Occipital lobe (tissue), 3 donors: ENCODE measurements at places on chromosomes 16 and 17.

GRCh38 chr17:72295916-72296315, 175.1 kb downstream of the SOX9 start:
- DNase-seq, result no peak

- no peak for DNase-seq
Measured at GRCh38 chr17:248337-249235, 67.1 kb upstream of the DOC2B start.

- DNase-seq, result no peak
Measured at GRCh38 chr16:57884655-57885133, 82.4 kb upstream of the KIFC3 start.

- no peak for DNase-seq
Measured at GRCh38 chr16:79261481-79261940, 339.0 kb downstream of the MAF start.

GRCh38 chr16:82340531-82340930, 170.5 kb upstream of the MPHOSPH6 start:
- DNase-seq, result no peak

DNA sequence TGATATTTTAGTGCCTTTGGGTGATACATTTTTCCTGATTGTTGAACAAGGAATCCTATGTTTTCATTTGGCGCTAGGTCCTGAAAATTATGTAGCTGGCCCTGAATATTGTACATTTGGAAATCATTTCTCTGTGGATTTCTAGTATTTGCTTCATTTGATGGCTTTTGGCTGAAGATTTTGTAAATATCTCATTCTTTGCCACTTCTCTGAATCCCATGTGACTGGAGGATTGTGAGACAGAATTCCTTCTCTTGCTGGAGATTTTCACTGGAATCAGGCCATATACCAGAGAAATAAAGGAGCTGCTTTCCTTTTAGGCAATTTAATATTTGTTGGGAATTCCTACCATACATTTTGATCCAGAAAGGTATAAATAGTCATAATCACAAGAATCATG, 8.6 kb downstream of the KRT28 start:
- no peak for DNase-seq

DNA sequence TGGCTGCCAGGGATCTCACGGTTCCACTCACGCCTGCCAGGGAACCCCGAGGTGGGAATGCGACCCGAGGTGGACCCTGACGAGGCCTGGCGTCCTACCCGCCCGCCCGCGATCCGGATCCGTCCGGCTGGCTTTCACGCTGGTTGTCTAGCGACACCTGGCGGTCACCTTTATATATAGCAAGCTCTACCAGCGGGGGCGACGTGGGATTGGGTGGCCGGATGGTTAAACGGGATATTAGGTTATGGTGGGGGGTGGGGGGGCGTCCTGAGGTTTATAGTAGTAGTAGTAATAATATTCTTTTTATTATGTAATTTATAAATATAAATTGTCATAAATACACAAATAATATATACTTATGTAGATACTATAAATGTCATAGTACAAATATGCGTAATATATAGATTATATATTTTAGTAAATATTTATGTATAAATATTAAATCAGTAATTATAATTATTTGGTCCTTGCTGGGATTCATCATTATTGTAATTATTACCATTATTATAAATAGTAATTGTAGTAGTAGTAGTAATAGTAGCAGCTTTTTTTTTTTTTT, 136.9 kb downstream of the KCNJ12 start:
- peak; percentile 51 for DNase-seq

GRCh38 chr17:27856676-27857432, 36.3 kb downstream of the LYRM9 start:
- no peak for DNase-seq

DNA sequence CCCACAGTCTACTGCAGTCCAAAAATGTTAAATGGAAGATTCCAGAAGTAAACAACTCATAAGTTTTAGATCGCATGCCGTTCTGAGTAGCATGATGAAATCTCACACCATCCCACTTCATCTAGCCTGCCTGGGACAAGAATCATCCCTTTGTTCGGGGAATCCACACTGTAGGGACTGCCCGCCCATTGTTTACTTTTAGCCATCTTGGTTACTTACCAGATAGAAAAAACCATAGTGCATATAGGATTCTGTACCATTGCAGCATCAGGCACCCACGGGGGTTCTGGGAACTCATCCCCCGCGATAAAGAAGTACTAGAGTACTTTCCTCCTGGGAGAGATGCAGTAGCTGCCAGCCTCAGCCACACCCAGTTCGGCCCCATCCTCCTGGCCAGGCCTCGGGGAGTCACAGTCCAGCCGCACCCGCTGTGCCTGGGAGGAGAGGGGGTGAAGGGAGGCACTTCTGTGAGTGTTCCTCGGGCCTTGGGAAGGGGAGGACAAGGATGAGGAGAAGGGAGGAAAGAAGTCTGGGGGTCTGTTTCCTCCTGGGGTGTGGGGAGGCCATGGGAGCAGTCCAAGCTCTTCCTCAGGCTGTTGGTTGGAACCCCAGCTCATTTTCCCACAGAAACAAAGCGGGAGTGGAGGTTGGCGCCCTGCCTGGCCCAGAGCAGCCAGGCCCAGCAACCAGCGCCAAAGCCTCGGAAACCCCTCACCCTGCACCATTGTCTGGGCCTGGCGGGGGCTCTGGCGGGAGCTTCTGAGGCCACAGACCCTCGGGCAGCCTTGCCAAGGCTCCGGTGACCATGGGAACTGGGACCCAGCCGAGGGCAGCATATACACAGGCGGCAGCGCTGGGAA, 8.9 kb downstream of the TRIM47 start:
- DNase-seq, result peak; percentile 66

DNA sequence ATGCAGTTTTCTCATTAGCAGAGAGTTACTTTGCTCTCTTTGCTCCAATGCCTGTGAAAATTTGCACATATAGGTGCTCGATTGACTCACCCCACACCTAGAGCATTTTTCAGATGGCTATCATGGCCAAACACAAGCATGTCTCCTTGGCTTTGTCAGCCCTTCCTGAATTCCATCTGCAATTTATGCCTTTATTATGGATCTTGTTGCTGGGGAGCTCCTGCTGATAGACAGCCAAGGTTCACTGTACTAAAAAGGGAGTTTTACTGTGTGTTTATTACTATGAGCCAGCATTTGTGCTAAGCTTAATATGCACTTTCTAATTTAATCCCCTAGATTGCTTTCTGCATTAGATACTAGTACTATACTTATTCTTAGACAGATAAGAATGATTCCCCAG, 93.3 kb downstream of the TOX3 start:
- no peak for DNase-seq

GRCh38 chr17:21174186-21174585, 39.8 kb downstream of the TMEM11 start:
- DNase-seq, result no peak

DNA sequence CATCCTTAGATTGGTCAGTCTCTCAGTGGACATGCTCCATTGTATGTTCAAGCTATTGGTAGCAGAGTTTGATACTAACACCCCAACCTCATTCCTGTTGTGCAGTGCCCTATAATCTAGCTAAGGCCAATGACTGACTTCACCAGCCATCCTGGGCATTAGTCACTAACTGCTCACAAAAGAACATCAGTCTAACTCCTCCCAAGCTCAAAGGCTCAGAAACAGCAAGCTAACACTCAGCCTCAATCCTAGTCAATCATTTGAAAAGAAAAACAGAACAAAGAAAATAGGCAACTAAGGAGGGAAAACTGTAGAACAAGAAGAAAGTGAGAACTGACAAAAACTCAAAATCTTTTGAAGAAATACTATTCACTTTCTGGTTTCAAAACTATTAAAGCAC, 199.1 kb upstream of the C17orf78 start:
- DNase-seq, result no peak

- no peak for DNase-seq
Measured at GRCh38 chr16:83335076-83335475, 472.7 kb upstream of the HSBP1 start.

- no peak for DNase-seq
Measured at GRCh38 chr16:28301154-28301553, 8.8 kb downstream of the SBK1 start.

DNA sequence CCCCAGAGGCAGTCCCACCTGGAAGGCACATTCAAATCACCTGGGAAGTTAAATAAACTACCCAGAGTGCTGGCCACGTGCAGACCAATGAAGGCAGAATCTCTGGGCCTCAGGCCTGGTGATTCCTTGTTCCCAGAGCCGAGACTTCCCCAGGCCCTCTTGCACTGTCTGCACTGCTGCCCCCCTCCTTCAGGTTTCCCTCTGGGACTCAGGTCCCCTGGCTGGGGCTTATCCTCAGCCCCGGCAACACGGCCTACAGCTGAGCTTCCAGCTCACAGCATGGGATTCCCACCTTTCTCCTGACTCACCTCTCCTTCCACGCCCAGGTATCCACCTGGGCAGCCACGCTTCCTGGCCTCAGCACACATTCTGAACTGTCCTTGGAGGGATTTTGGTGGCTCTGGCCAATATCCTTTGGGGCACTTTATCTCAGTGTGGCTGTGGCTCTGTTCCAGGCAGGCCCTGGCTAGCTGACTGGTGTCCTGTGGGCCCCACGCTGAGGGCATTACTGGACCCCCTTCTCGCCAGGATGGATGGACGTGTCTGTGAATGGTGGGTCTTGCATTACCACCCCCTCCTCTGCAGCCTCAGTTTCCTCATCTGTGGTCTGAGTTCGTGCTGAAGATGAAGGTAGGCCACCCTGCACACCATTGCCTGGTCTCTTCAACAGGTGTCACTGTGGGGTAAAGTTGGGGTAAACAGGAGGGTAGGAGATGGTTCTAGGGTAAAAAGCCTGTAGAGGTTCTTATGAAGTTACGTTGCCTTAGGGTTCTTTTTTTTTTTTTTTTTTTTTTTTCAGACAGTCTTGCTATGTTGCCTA, 165.7 kb downstream of the IRF8 start:
- DNase-seq, result no peak

- DNase-seq, result no peak
Measured at GRCh38 chr17:3750926-3751325, 27.2 kb downstream of the HASPIN start.

- peak; percentile 30 for DNase-seq
Measured at GRCh38 chr16:57810197-57811031, 8.1 kb upstream of the KIFC3 start.

DNA sequence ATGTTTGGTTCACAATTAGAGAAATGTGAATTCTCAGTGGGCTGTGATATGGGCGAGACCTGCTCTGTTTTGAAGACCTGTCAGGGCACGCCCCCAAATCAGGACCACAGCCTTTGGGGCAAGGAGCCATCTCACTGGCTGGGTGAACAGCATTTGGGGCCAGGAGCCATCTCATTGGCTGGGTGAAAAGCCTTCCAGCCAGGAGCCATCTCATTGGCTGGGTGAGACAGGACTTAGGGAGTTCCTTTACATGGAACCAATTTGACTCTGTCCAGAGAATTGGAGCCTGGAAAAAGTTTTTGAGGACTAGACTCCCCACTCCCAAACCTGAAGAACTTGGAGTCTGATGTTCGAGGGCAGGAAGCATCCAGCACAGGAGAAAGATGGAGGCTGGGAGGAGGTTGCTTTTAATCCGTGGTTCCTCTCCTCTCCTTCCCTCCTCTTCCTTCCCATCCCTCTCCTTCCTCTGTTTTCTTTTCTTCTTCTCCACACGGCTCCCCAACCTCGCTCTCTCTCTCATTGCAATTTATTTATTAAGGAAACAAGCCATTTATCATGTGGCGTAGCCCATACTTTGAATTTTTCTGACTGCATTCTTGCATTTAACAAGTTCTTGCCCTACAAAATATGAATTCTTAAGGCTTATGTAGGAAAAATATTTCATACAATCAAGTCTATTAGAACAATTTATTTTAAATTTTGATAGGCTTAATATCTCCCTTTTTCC, 19.7 kb downstream of the FOXL1 start:
- DNase-seq, result no peak

GRCh38 chr16:13439766-13440165, 480.2 kb upstream of the ERCC4 start:
- no peak for DNase-seq

DNA sequence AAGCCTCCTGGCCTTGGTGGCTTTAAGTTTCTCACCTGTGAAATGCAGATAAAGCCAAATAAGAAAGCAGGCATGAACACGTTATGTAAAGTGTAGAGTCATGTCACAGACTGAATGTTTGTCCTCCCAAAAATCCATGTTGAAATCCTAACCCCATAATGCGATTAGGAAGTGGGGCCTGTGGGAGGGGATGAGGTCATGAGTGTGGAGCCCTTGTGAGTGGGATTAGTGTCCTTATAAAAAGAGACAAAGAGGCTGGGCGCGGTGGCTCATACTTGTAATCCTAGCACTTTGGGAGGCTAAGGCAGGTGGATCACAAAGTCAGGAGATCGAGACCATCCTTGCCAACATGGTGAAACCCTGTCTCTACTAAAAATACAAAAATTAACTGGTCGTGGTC, 19.5 kb upstream of the C16orf78 start:
- DNase-seq, result no peak

DNA sequence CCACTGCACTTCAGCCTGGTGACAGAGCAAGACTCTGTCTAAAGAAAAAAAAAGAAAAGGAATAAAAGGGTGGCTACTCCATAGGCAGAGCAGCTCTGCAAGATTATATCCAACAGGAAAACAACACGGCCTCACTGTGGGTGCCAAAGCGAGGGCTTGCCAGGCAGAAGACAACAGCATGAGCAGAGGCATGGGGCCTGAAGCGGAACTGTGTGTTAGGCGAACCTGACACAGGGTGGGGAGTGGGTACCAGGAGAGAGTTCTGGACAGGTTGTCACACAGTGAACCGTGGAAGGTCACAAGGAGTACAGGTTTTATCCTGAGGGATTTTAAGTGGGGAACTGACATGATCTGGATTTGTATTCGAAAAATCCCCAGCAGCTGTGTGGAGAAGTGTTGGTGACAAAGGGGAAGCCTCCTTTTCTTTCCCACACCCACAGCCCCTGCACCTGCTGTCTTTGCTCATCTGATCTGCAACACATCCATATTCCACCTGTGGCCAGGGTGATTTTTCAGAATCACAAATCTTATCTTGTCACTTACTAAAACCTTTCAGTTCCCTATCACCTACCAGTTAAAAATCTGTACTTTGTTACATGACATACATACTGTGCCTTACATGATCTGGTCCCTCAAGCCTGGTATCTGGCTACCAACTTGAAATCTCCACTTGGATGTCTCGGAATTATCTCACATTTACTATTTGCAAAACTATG, 23.2 kb upstream of the ARHGAP17 start:
- no peak for DNase-seq

GRCh38 chr17:49513044-49513395, 17.9 kb downstream of the NGFR start:
- DNase-seq, result no peak

DNA sequence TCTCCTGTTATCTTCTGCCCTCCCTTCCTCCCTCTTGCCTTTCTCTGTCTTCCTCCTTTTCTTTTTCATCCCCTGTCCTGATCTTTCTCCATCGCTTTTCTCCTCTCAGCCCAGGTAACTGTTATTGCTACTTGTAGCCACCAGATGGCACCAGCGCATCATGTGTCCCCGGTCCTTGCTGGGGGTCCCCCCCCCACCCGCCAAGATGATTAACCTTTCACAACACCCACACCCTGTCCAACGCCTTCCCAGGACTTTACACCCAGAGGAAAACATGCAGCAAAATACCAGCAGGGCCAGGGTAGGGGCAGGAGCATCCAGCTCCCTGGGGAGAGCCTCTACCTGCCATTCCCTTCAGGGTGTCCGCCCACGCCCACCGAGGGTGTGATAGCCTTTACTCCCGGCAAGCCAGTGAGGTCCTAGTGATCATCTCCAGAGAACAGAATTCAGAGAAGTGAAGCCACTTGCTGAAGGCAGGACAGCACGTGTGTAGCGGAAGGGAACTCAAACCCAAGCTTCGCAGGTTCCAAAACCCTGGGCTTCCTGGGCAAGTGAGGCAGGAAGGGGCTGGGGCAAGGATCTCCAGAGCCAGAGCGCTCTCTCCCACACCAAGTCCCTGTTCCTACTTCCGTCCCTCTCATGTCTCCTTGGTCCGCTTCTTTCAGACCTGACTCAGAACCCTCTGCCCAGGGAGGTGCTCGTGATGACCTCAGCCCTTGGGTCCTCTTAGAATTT, 13.4 kb upstream of the TAC4 start:
- DNase-seq, result no peak
